Activated naive CD8-positive, alpha-beta T cell treated with anti-CD3 and anti-CD28 coated beads, Interleukin-2, amount 50 U/mL, for 24 hours (primary cell): ENCODE measurements at places on chromosomes 4 and X.

DNA sequence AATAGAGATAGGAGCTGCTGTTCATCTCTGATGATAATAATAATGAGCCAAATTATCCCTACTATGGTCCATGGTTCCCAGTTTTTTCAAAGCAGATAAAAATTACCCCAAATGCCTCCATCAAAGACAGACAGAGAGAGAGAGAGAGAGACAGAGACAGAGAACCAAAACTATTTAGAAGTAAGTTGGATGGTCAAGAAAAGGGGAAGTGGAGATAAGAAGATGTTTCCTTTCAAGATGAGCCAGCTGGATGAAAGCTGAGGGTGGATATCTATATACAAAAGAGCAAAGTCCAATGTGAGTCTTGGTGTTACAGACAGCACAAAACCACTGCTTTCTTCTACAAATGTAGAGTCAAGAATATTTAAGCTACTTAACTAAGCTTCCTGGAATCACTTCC is 173.9 kb downstream of the GRIA3 start:
- no peak for DNase-seq

GRCh38 chr4:155966731-155967395 is 13.2 kb upstream of the CTSO start:
- DNase-seq: no peak

- no peak for DNase-seq
Observed at GRCh38 chr4:39312816-39313215, 53.3 kb downstream of the RFC1 start.

DNA sequence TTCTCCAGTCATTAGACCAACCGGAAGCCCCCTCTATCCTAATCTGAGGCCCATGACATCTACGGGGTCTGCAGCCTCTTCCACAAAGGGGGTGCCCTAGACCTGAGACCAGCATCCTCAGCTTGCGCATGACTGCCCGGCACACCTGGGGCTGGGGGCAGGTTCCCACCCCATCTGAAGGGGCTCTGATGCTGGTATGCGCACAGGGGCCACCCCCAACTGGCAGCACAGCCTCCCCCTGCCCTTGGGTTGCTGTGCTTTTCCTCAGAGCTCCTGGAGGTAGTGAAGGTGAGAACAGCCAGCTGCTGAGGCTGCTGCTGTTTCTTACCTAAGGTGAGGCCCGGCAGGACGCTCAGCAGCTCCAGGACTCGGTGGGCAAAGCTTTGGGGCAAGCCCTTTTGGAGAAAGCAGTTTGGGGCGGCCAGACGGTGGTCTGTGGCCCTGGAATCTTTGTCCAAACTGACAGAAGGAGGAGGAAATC is 18.9 kb upstream of the CPLX1 start:
- no peak for DNase-seq

GRCh38 chrX:150205011-150205410 is 158.1 kb upstream of the MAMLD1 start:
- no peak for DNase-seq

DNA sequence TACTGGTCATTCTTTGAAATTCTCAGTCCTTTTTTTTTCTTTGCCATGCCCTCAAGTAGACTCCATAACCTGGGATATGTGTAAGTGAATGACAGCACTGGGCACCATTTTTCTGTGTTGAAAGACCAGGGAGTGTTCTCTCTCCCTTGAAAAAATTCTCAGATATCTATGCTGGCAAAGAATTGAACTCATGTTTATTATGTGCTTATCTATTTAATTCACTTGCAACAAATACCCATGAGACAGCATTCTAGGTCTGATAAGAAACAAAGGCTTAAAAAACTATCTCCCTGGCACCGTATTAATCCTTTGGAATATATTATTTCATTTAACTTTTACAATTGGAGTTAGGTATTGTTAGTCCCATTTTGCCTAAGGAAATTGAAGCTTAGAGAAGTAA is 36.7 kb downstream of the LARP7 start:
- no peak for DNase-seq

GRCh38 chrX:367866-368265 is 18.8 kb downstream of the PPP2R3B start:
- DNase-seq: no peak

DNA sequence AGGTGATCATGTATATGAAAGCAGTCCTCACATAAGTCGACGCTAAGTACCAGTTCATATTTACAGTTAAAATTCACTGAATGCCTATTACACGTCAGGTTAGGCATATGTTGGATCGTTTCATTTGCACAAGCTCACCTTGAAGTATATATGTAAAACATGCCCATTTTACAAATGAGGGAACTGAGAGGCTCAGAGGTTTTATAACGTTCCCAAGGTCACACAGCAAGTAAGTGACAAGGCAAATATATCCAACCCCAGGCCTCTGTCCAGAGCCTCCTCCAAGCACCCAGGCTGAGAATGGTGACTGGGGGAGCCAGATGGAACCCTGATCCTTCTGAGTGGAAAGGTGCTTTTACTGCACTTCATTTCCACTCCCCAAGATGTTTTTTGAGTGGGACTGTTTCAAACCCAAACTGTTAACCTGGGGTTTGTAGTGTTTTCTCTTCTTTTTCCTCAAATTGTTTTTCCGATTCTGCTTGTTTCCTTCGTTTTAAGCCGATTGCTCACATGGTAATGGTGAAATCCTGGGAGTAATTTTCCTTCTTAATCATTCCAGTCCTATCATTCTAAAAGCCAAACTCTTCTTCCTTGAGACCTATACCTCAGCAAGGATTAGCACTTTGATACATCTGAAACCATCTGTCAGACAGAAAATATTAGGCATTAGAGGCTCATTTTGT is 791 bp downstream of the SMIM20 start:
- DNase-seq: no peak

- DNase-seq: no peak
Observed at GRCh38 chr4:48329193-48329592, 12.1 kb upstream of the SLAIN2 start.

DNA sequence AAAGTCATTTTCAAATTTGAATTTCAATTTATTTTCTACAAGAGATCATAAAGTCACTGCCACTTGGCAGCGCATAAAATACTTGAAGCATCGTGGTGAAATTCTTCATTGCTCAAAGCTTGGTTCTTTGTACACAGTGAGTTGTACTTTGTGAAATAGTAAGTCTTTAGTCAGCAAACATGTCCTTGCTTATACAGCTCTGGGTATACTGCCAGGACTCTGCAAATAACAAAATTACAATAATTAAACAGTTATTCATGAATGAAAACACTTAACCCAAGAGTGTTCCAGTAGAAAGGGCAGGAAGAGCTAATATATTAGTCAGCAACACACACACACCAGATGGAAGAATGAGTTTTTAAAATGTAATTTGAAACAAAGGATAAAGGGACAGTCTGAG is 1300.9 kb upstream of the DIAPH2 start:
- DNase-seq: no peak

- no peak for DNase-seq
Observed at GRCh38 chr4:168614281-168615057, 117.6 kb downstream of the PALLD start.

GRCh38 chrX:57286507-57287251 is at the start of gene FAAH2:
Gene FAAH2 (plus strand): TSS chrX:57286706. CDS start chrX:57286826, 120 bp downstream.
- DNase-seq: peak; percentile 18
